ENCODE measurements at places on chromosomes 2 and 18.

DNA sequence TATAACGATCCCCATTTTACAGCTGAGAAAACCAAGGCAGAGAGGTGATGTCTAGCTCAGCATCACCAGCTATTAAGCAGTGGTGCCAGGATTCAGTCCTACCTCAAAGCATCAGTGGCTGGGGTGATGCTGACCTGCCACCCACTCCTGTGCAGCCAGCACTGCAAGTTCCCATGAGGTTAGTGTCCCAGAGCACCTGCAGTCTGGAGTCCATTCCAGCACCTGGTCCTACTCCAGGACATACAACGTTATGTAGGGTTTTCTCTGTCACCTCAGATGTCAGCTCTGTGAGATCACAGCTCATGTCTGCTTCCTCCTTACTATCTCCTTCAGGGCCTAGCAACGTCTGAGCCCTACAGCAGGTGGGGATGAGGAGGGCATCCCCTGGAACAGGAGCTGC, 328.0 kb upstream of the HS6ST1 start:
- no peak for DNase-seq

DNA sequence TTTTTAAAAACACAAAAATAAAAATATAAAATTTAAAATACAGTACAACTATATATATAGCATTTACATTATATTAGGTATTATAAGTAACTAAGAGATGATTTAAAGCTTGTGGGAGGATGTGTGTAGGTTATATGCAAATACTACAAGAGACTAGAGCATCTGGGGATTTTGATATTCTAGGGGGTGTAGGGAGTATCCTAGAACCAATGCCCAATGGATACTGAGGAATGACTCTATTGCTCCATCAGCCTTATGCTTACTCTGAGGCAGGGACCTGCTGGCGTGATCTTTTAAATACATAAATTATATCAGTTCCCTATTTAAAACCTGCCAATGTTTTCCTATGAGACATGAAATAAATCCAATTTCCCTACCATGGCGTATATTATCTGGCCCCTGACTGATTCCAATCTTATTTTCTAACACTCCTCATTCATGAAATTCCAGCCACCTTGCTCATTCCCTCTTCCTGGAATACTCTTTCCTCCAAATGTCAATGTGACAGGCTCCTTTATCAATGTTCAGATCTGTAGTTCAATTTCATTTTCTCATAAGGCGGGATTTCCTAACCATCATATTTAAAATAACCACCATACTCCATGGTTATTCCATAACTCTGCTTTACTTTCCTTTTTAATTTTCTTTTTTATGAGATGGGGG, 22.2 kb downstream of the SP3 start:
- DNase-seq: no peak

- no peak for DNase-seq
These were observed 57.9 kb upstream of the SPHKAP start for GRCh38 chr2:228239207-228239906.

- DNase-seq: no peak
These were observed 19.1 kb downstream of the HDAC4 start for GRCh38 chr2:239381709-239382134.

DNA sequence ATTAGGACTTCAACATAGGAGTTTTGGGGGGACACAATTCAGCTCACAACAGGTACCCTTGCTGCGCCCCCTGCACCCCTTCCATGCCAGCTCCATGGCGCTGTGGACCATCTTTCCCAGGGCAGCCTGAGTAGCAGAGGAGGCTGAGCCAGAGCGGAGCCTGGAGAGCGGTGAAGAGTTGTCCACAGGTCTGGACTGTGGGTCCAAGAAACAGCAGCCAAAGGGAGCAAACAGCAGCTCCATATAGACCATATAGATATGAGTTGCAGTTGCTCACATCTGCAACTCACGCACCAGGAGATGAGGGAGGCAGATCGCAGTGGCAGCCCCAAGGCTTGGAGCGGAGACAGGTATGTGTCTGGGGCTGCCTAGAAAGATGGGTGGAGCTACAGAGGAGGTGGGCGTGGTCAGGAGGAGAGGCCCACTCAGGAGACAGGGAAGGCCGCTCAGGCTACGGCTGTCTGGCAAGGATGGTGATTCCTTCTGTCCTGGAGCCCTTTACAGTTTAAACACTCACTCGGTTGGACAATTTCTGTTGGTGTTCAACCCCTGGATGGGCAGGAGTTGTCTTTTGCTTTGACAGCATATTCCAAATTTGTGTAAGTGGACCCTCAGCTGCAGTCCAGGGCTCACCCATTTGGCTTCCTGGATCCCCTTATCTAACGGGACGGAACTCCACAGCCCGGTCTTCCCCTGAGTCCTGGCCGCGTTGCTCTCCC, 155.1 kb downstream of the LPIN1 start:
- DNase-seq: no peak

- peak; percentile 93 for DNase-seq
These were observed 776 bp upstream of the SPEG start for GRCh38 chr2:219433666-219434467.

DNA sequence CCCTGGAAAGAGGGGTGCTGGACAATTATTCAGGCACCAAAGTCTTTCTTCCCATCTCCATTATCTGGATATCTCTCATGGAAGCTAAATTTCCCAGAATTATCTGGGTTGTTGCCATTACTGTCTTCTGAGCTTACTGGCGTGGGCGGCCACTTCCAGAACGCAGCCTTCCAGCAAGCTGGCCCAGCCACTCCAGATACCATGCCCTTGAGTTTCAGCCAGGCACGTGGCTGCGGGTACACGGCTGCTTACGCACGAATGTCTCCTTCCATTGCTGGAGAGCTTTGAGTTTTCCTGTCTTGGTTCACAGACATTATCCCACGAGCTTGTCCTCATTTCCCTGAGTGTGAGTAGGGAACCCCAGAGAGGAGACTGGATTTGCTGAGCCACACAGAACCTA, 32.7 kb downstream of the CELF4 start:
- no peak for DNase-seq

DNA sequence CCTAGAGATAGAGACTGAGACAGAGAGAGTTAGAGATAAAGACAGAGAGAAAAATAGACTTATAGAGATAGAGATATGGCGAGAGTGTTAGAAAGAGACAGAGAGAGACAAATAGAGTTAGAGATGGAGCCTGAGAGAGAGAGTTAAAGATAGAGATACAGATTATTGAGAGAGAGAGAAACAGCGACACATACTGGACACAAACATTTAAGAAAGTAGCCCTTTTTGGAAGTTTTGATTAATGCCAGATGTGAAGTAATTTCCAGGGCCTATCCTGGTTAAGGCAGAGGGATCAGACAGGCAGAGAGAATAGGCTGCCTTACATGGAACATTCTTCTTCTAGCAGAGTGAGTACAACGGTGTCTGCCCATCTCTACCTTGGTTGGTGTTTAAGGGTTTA, 311.6 kb upstream of the CDH7 start:
- DNase-seq: no peak

- no peak for DNase-seq
These were observed 35.8 kb downstream of the LOXHD1 start for GRCh38 chr18:46621111-46621766.

DNA sequence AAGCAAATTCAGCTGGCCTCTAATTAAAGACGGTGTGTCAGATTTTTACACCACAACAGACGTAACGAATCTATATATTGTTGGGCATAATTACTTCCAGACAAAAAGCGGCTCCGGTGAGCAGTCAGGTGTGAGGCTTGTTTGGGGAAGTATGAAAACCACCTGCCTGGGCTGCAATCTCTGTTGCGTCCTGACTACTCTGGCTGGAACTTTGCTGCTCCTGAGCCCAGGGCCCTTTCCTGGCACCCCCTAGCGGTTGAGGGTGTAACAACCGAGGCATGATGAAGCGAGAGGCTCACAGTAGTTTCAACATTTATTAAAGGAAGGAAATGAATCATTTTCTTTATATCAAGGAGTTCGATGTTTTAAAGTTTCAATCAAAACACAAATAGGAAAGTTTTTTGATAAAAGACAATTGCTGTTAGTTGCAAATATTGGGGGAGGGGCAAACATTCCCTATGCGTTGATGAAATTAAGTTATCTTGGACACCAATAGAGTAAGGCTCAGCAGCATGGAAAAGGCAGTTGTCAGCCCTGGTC, 10.6 kb upstream of the ITGB6 start:
- peak; percentile 67 for DNase-seq

GRCh38 chr2:28896906-28897305, 2.4 kb downstream of the WDR43 start:
- peak; percentile 29 for DNase-seq

- no peak for DNase-seq
These were observed 86.6 kb upstream of the RGPD5 start for GRCh38 chr2:109707281-109708147.

DNA sequence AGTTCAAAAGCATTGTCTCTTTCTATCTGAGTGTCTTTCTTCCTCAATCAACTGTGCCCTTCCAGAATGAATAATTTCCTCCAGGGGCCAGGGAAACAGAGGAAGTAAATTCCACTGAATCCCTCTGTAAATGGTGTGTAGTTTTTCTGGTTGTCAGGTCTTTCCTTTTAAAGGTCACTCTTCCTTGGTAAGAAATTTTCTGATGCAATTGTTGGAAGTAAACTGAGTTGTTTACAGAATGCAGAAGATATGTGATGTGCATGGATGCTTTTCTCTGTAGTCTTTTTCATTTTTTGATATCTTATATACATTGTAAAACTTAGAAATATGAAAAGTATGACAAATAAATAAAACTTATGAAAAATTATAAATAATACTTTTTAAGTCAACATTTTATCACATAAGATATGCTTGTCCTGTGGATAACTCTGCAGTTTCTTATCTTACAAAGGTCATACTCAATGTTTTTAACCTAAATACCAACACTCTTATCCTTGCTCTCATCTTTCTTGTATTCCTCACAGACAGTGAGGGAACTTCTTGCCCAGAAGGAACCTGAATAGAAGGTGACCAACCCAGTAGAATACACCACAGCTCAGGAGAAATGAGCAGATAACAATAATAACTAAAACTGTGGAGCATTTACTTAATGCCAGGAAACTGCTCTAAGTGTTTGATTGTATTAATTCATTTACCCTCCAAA, 234.5 kb downstream of the METTL4 start:
- no peak for DNase-seq

DNA sequence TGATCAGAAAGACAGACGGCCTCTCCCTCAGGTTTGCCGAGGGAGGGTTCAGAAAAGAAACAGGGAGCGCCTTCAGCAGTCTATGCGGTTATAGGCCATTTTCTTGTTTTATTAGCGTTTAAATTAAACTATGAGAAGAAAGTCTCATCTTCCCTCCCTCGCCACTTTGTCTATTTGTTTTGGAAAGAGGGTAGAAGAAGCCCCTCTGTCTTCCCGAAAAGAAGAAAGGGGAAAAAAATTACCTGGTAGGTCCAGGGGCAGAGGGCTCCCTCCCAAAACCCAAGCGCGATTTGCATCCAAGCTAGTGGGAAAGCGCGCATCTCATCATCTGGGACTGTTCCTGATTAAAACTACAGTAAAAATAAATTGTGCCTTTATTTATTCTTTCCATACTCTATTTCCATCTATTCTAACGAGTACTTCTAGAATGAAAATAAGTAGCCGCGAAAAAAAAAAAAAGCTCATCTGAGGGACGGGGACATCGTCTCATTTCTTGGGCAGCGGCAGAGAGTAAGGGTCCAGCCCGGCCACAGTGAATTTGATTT, 2.4 kb downstream of the PAX8 start:
- DNase-seq: no peak

GRCh38 chr18:26133652-26134051, at the start of gene PSMA8:
Gene PSMA8, plus strand, starts transcription at chr18:26133869. Its CDS starts 97 bp downstream, at chr18:26133966.
- DNase-seq: peak; percentile 23

DNA sequence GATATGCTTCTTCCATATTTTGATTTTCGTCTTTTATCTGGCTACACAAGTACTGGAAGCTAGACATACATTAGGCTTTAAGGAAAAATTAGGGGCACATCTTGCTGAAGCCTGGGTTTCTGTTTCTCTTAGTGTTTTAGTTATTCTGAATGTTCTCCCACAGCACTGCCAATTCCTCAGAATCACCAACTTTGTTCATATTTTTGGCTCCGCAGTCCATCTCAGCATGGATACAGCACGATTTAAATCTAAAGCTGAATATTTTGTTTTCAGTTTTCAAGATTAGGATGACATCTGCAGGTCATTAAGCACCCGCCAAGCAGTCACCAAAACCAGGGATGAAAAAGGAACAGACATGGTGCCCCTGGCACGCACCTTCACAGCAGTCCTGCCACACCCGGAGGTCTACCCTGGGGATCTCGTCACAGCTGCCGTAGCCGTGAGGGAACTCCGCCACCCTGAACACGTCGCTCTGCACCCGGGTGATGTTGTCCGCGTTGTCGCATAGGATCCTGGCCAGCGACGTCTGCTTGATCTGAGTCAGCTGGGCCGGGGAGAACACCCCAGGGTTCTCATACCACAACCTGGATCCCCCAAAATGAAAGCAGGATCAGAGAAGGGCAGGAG, 101.2 kb downstream of the PXDN start:
- DNase-seq: no peak

- DNase-seq: peak; percentile 69
These were observed 150.6 kb downstream of the RTN4 start for GRCh38 chr2:54899576-54900200.

GRCh38 chr18:3511980-3512379, 62.0 kb downstream of the TGIF1 start:
- DNase-seq: peak; percentile 81

GRCh38 chr2:20073460-20073859, 22.0 kb upstream of the LAPTM4A start:
- no peak for DNase-seq

GRCh38 chr2:136858656-136859055, 93.3 kb downstream of the THSD7B start:
- no peak for DNase-seq

DNA sequence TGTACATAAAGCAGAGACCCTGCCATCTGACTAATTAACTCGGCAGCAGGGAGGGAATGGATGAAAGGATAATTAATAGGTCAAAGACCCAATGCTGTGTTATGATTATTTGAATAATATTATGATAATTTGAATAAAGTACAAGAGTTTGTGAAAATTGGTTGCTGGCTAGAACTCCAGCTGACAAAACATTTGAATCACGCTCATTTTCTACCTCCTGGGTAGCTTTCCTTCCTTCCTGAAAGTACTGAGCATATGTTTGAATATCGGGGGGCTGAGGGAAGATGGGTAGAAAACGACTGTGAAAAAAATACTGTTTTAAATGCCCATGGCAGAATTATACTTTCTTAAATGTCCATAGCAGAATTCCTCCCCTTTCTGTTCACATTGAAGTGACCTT, 243.6 kb upstream of the RBMS1 start:
- DNase-seq: no peak

Measured in amniotic epithelial cell (primary cell).